HS-27A (cell line): ENCODE measurements at places on chromosomes 11 and 22.

- no peak for DNase-seq
Observed at GRCh38 chr22:46879083-46879482, 116.6 kb downstream of the TBC1D22A start.

DNA sequence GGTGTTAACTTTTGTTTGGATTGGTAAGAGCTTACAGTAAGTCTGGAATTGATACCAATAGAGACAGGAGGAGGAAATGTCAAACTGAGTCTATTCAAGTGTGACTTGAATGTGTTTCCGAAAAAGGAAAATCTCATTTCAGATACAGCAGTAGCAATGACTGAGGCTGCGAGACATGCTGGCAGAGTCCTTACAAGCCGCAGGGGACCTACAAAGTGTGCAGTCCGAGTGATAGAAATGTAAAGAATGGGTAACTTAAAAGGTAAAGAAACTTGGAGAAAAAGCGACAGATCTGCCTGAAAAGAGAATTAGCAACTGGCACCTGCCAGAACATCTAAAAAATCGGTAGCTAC, 444 bp downstream of the CWF19L2 start:
- no peak for DNase-seq

- DNase-seq, result no peak
Observed at GRCh38 chr11:127458561-127458960, 458.0 kb upstream of the KIRREL3 start.

- DNase-seq, result no peak
Observed at GRCh38 chr11:8828580-8829361, 82.2 kb upstream of the AKIP1 start.

- no peak for DNase-seq
Observed at GRCh38 chr11:62882431-62882749, 1.7 kb downstream of the SLC3A2 start.

GRCh38 chr11:17387254-17387653, 1.2 kb downstream of the KCNJ11 start:
- DNase-seq, result no peak

DNA sequence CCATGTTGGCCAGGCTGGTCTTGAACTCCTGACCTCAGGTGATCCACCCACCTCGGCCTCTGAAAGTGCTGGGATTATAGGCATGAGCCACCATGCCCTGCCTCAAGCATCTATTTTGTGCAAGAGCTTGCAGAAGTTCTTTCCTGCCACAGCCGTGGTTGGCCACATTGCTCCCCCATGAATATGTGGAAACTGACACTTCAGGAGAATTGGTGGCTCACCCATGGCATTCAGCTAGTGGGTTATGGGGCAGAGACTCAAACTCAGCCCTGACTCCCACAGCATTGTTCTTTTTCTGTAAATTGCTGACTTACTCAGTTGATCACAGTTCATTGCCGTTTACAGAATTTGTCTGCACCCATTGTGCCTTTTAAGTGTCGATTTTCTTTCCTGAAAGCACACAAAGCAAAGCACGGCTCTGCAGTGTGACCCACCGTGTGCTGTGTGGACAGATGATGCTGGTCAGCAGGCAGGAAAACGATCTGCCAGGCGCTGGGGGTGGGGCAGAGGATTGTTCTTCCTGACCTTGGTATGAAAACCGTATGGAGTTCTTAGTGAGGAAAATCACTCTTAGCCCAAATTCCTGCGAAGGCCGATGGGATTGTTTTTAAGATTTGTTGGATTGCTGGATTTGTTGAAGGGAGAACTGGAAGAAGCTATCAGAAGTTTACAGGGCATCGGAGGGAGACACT, 115.6 kb downstream of the PTPRJ start:
- no peak for DNase-seq

GRCh38 chr11:133082453-133082781, 449.9 kb downstream of the OPCML start:
- DNase-seq, result no peak

- no peak for DNase-seq
Observed at GRCh38 chr11:125235071-125235471, 70.5 kb downstream of the PKNOX2 start.

DNA sequence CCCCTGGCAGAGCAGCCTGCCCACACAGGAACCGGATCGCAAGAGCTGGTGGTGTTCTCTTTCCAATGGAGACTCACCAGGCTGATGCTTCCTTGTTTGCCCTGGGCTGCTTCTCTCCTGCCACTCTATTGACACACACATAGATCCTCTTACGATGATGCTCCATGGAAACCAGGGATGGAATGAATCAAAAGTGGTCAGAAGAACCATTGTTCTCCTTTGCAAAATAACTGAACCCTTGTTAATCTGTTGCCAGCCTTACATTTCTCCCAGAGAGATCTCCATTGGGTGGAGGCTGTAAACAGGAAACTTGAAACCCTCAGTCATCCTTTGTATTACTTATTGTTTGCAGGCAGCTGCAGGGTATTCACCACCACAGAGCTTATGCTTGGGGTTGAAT, 24.6 kb upstream of the LDLRAD3 start:
- no peak for DNase-seq

GRCh38 chr22:23874871-23875270, 17.2 kb downstream of the SLC2A11 start:
- no peak for DNase-seq
